Left renal cortex interstitium (tissue), 4 donors: ENCODE measurements at places on chromosomes 7 and 10. TPM values are rescaled to one million over a fixed set of nuclear protein-coding genes. Genes with fewer than 3 reads are reported as not detected.

The GPR37 gene
- polyA plus RNA-seq, result 1.7 TPM

- no peak for DNase-seq
Observed at GRCh38 chr7:66668677-66669076, 40.0 kb downstream of the KCTD7 start.

DNA sequence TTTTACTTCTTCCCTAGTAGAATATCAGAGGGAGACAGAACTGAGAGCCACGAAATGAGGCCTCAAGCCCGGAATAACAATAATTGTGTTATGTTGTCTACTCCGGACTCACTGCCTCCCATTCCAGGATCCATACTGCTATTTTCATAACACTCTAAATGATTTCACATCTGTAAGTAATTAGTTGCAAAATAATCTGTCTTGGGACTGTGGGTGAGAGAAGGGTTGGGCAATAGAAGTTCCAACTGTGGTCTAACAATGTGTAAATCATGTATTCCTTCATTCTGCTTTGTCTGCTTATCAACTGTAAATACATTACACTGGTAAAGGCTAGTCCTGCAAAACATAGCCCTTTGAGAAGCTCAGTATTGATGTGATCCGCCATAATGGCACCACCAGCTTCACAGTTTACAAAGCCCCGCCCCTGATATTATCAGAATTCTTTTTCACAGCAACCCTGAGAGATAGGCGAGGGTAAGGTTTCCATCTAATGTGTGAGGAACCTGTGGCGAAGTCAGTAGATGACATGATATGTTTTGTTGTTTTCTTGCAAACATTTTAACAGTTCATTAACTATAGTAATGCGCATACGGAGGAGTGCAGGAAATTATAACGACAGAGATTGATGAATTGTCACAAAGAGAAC lies 265.7 kb upstream of the BMPER start:
- DNase-seq, result no peak

DNA sequence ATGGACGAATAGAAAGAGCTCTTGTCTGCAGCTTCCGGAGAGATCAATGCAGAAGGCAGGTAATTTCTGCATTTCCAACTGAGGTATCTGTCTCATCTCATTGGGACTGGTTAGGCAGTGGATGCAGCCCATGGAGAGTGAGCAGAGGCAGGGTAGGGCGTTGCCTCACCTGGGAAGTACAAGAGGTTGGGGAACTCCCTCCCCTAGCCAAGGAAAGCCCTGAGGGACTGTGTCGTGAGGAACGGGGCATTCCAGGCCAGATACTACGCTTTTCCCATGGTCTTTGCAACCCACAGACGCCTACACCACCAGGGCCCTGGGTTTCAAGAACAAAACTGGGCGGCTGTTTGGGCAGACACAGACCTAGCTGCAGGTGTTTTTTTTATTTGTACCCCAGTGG lies 186.3 kb downstream of the ETV1 start:
- no peak for DNase-seq

DNA sequence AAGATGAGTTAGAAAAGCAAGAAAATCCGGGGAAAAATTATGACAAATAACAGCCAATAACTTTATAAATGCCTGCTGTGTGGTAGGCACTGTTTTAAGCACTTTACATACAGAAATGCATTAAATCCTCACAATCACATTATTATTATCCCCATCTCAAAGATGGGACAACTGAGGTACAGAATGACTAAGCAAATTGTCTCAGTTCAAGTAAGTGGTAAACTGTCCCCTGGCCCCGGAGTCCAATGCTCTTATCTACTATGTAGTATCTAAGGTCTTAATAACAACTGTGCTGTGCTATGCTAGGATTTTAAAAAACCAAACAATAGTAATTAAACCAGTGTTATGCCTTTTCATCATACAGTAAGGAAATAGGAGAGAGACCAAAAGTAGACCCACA lies 105.6 kb downstream of the RTKN2 start:
- DNase-seq, result no peak

GRCh38 chr10:44071479-44071878 lies 313.4 kb downstream of the CXCL12 start:
- DNase-seq, result no peak

The FOXP2 gene
- 14.9 TPM for polyA plus RNA-seq

GRCh38 chr7:3899559-3899991 lies 598.5 kb downstream of the SDK1 start:
- DNase-seq, result no peak

DNA sequence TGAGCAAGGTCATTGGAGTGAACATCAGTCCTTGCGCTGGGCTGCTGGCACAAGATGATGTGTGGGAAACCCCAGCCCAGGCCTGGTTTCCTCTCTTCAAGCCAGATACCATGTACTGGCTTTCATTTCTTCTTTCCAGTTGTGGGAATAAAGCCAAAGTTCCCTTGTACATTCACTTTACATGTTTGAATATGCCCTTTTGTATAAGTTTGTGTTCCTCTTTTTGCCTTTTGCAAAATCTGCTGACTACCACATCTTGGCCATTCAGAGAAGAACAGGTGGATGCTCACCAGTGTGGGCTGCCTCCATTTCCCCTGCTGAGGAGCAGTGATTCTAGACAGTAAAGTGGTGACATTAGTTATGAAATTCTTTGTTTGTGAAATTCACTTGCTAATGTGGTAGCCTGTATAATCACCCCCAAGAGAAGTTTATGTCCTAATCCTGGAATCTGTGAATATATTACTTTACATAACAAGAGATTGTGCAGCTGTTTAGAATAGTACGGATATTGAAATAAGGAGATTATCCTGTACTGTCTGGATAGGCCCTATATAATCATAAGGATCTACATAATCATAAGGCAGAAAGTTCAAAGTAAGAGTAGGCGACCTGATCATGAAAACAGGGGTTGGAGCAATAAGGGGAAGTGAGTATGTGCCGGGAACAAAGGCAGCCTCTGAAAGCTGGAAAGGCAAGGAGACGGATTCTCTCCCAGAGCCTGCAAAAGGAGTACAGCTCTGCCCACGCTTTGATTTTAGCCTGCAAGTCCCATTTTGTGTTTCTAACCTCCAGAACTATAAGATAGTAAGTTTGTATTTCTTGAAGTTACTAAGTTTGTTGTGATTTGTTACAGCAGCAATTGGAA lies 18.8 kb upstream of the AOAH start:
- DNase-seq, result no peak
